ENCODE measurements at places on chromosomes 5 and 9. TPM values are rescaled to one million over a fixed set of nuclear protein-coding genes. Genes with fewer than 3 reads are reported as not detected.

GRCh38 chr9:115941561-115942315, 211.9 kb upstream of the PAPPA start:
- no peaks in the 10 kb centered on the region for H3K36me3 ChIP-seq
- H3K4me1 ChIP-seq: no peaks in the 10 kb centered on the region
- H3K4me3 ChIP-seq: no peak overlapping the region
- H3K27ac ChIP-seq: no peak overlapping the region
- no peak for DNase-seq

- DNase-seq: no peak
- peaks cover 21% of the 10 kb centered on the region for H3K4me1 ChIP-seq
- H3K27ac ChIP-seq: peak overlapping the region; percentile 8
- peak overlapping the region; percentile 18 for H3K4me3 ChIP-seq
- no peaks in the 10 kb centered on the region for H3K27me3 ChIP-seq
Measured at GRCh38 chr5:1268666-1269065, 26.2 kb downstream of the TERT start.

- H3K36me3 ChIP-seq: no peaks in the 10 kb centered on the region
- no peaks in the 10 kb centered on the region for H3K4me1 ChIP-seq
- no peak for DNase-seq
- H3K27me3 ChIP-seq: peaks cover 20% of the 10 kb centered on the region
Measured at GRCh38 chr5:149702607-149702933, 27.5 kb upstream of the PPARGC1B start.

- H3K36me3 ChIP-seq: no peaks in the 10 kb centered on the region
- H3K4me1 ChIP-seq: no peaks in the 10 kb centered on the region
- H3K4me3 ChIP-seq: no peak overlapping the region
- DNase-seq: no peak
- H3K27ac ChIP-seq: no peak overlapping the region
Measured at GRCh38 chr5:2300421-2300820, 417.7 kb upstream of the IRX4 start.

DNA sequence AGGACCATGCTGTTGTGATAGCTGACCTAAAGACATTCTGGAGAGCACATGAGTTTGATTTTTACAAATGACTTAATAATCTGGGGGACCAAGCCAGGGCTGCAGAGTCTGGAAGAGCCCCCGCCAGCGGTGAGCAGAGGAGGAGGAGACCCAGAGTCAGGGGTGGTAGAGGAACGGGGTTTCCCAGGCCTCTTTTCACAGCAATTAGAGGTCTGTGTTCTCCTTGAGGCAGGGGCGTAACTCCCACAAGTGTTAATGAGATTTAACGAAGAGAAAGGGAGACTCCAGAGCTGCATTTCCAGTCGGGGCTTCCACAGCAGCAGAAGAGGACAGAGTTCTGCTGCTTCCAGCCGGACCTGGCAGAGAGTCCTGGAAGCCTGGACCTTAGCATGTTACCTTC, 137.9 kb upstream of the SLC24A2 start:
- H3K4me3 ChIP-seq: no peak overlapping the region
- H3K36me3 ChIP-seq: no peaks in the 10 kb centered on the region
- no peak overlapping the region for H3K27ac ChIP-seq
- no peak for DNase-seq

- peaks cover 1% of the 10 kb centered on the region for H3K27me3 ChIP-seq
- H3K4me3 ChIP-seq: no peak overlapping the region
- H3K36me3 ChIP-seq: no peaks in the 10 kb centered on the region
- H3K4me1 ChIP-seq: no peaks in the 10 kb centered on the region
- DNase-seq: no peak
Measured at GRCh38 chr5:78606241-78606640, 42.3 kb downstream of the LHFPL2 start.

GRCh38 chr9:33703430-33704102, 91.8 kb upstream of the PRSS3 start:
- peaks cover 17% of the 10 kb centered on the region for H3K27me3 ChIP-seq
- no peaks in the 10 kb centered on the region for H3K36me3 ChIP-seq
- H3K4me1 ChIP-seq: no peaks in the 10 kb centered on the region
- no peak for DNase-seq
- no peak overlapping the region for H3K27ac ChIP-seq

GRCh38 chr5:149407323-149408251, 28.5 kb upstream of the IL17B start:
- H3K27me3 ChIP-seq: no peaks in the 10 kb centered on the region
- no peaks in the 10 kb centered on the region for H3K36me3 ChIP-seq
- no peak overlapping the region for H3K27ac ChIP-seq
- H3K4me1 ChIP-seq: no peaks in the 10 kb centered on the region
- no peak for DNase-seq

GRCh38 chr5:124140060-124140459, 606.4 kb downstream of the ZNF608 start:
- H3K36me3 ChIP-seq: no peaks in the 10 kb centered on the region
- H3K4me3 ChIP-seq: no peak overlapping the region
- no peaks in the 10 kb centered on the region for H3K4me1 ChIP-seq
- H3K27me3 ChIP-seq: peaks cover 4% of the 10 kb centered on the region
- DNase-seq: no peak
- H3K27ac ChIP-seq: no peak overlapping the region

GRCh38 chr5:141753971-141754713, 72.1 kb upstream of the ARAP3 start:
- peaks cover 86% of the 10 kb centered on the region for H3K27me3 ChIP-seq
- peaks cover 4% of the 10 kb centered on the region for H3K4me1 ChIP-seq
- no peak for DNase-seq
- H3K27ac ChIP-seq: no peak overlapping the region
- no peaks in the 10 kb centered on the region for H3K36me3 ChIP-seq

GRCh38 chr9:108296056-108296455, 559.7 kb downstream of the ACTL7B start:
- peaks cover 3% of the 10 kb centered on the region for H3K27me3 ChIP-seq
- H3K36me3 ChIP-seq: no peaks in the 10 kb centered on the region
- no peak overlapping the region for H3K4me3 ChIP-seq
- H3K4me1 ChIP-seq: no peaks in the 10 kb centered on the region

GRCh38 chr5:110963495-110963894, 108.0 kb upstream of the TSLP start:
- no peak overlapping the region for H3K4me3 ChIP-seq
- H3K36me3 ChIP-seq: no peaks in the 10 kb centered on the region
- no peak overlapping the region for H3K27ac ChIP-seq
- H3K27me3 ChIP-seq: peaks cover 3% of the 10 kb centered on the region
- no peak for DNase-seq

DNA sequence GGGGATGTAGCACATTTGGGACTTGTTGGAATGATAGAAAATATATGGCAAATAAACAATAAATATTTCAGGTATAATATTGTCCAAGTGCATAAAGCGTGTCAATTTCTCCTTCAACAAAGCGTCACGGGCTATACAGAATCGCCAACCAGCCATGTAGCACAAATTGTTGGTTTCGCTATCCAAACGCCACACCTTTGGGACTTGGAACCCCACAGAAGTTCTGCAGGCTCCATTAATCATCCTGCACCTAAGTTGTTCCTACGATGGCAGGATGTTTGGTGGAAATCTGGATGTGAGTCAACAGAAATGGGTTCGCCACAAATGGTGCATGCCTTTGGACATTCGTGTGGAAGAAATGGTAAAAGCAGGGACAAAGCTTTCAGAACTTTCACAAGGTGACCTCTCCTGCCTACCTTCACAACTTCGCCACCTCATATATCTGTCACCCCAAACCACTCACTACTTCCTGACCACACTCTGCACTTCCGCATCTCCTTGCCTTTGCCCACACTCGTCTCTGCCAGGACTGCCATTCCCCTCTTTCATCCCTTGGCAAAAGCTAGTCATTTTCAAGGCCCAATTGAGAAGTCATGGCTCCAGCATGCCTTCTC, 95.7 kb downstream of the LHFPL2 start:
- H3K4me3 ChIP-seq: no peak overlapping the region
- no peaks in the 10 kb centered on the region for H3K36me3 ChIP-seq
- no peaks in the 10 kb centered on the region for H3K27me3 ChIP-seq

DNA sequence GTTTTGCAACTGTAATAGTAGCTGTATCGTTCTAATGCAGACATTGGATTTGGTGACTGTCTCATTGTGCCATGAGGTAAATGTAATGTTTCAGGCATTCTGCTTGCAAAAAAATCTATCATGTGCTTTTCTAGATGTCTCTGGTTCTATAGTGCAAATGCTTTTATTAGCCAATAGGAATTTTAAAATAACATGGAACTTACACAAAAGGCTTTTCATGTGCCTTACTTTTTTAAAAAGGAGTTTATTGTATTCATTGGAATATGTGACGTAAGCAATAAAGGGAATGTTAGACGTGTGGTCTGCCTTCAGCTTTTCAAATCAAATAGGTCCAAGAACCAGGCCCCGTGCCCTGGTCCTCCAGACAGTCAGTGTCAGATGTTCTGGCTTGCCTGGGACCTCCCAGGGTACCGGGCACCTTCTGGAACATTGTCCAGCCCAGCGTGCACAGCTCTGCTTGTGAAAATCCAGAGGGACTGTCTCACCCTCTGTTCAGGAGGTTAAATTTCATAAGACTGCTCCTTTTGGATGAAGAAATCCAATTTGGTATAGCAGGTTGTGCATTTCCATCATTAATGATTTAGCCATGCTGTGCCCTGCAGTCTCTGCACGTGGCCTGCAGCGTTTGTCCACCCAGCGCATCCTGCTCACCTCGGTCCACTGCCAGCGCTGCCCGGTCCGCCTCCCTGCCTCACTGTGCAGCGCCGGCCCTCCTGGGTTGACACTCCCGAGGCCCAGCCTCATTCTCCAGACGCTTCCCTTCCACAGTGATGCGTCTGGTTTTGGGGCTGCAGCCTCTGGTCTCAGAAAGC, 6.6 kb upstream of the AHRR start:
- H3K4me3 ChIP-seq: no peak overlapping the region
- no peak for DNase-seq
- H3K27ac ChIP-seq: peak overlapping the region; percentile 3
- H3K4me1 ChIP-seq: peaks cover 10% of the 10 kb centered on the region
- H3K36me3 ChIP-seq: peaks cover 2% of the 10 kb centered on the region
- no peaks in the 10 kb centered on the region for H3K27me3 ChIP-seq

- peaks cover 2% of the 10 kb centered on the region for H3K36me3 ChIP-seq
- no peak overlapping the region for H3K4me3 ChIP-seq
- no peak for DNase-seq
- no peak overlapping the region for H3K27ac ChIP-seq
- no peaks in the 10 kb centered on the region for H3K27me3 ChIP-seq
Measured at GRCh38 chr5:139076111-139076510, 122.1 kb downstream of the SIL1 start.

- H3K27ac ChIP-seq: no peak overlapping the region
- peaks cover 35% of the 10 kb centered on the region for H3K27me3 ChIP-seq
- no peak overlapping the region for H3K4me3 ChIP-seq
- H3K4me1 ChIP-seq: no peaks in the 10 kb centered on the region
Measured at GRCh38 chr5:115751176-115751575, 65.3 kb downstream of the CDO1 start.

DNA sequence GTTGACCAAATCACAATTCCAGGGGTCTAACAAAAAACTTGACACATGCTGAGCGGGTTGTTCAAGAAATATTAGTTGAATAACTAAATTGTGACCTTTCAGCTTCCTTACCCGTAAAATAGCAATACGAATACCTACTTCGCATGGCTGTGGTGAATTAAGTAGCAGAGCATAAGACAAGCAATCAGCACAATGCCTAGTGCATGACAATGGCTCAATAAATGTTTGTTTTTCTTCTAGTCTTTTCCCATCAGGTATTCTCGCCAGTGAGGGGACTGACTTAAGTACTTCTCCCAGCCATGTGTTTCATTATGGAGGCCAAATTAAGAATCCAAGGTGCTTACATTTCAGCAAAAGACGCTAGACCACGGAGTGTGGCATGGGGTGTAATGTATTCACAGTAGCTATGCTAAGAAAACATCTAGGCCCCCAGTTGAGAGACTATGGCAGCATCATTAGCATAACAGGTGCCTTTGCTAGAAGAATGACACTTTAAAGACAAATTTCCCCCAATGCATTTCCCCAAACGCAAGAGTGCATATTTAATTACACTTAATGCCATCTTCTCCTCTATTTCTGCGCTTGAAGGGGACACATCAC, 145.9 kb downstream of the ASTN2 start:
- no peak overlapping the region for H3K27ac ChIP-seq
- H3K4me3 ChIP-seq: no peak overlapping the region
- H3K27me3 ChIP-seq: no peaks in the 10 kb centered on the region
- no peaks in the 10 kb centered on the region for H3K36me3 ChIP-seq

GRCh38 chr5:115192098-115192497, 22.4 kb upstream of the TRIM36 start:
- no peak overlapping the region for H3K4me3 ChIP-seq
- no peak for DNase-seq
- H3K27ac ChIP-seq: no peak overlapping the region
- no peaks in the 10 kb centered on the region for H3K4me1 ChIP-seq

DNA sequence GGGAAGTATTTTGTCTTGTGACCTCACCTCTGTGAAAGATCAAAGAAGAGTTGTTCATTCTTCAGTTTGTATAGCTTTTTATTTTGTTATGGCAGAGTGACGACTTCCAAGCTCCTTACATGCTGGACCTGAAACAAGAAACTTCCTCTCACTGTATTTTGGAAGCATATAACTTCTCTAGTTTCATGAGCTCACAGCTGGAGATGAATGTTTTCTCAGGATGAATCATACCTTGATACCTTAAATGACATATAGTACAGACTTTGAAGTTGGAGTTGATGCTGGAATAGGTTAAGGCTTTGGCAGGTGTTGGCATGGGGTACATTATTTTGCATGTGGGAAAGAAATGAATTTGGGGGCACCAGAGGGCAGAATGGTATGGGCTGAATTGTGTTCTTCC, 112.5 kb downstream of the SLC25A46 start:
- H3K27me3 ChIP-seq: peaks cover 19% of the 10 kb centered on the region
- H3K4me3 ChIP-seq: no peak overlapping the region

- H3K4me1 ChIP-seq: peaks cover 48% of the 10 kb centered on the region
- no peaks in the 10 kb centered on the region for H3K27me3 ChIP-seq
- no peak for DNase-seq
- no peak overlapping the region for H3K4me3 ChIP-seq
- H3K36me3 ChIP-seq: no peaks in the 10 kb centered on the region
- H3K27ac ChIP-seq: peak overlapping the region; percentile 12
Measured at GRCh38 chr9:69744688-69745380, 15.0 kb downstream of the PTAR1 start.

ADAMTS2 gene
- polyA plus RNA-seq: not detected

FAM81B gene
- not detected for polyA plus RNA-seq

CCDC180 gene
- 0.10 TPM for polyA plus RNA-seq

ZFP37 gene
- 2.1 TPM for polyA plus RNA-seq

PHF24 gene
- not detected for polyA plus RNA-seq

GPX3 gene
- polyA plus RNA-seq: 0.35 TPM

MEGF9 gene
- 4.9 TPM for polyA plus RNA-seq

PCDHGA5 gene
- polyA plus RNA-seq: not detected

BHMT gene
- not detected for polyA plus RNA-seq

SLIT3 gene
- not detected for polyA plus RNA-seq

PAEP gene
- not detected for polyA plus RNA-seq

SKIC3 gene
- 46.1 TPM for polyA plus RNA-seq

COL27A1 gene
- polyA plus RNA-seq: 0.14 TPM

NR2F1 gene
- polyA plus RNA-seq: not detected

MAMDC2 gene
- 0.19 TPM for polyA plus RNA-seq

ORM2 gene
- not detected for polyA plus RNA-seq

CSNK1G3 gene
- polyA plus RNA-seq: 17.7 TPM
